Ammon's horn (tissue), 1 donor: ENCODE measurements at places on chromosomes 7 and 10.

DNA sequence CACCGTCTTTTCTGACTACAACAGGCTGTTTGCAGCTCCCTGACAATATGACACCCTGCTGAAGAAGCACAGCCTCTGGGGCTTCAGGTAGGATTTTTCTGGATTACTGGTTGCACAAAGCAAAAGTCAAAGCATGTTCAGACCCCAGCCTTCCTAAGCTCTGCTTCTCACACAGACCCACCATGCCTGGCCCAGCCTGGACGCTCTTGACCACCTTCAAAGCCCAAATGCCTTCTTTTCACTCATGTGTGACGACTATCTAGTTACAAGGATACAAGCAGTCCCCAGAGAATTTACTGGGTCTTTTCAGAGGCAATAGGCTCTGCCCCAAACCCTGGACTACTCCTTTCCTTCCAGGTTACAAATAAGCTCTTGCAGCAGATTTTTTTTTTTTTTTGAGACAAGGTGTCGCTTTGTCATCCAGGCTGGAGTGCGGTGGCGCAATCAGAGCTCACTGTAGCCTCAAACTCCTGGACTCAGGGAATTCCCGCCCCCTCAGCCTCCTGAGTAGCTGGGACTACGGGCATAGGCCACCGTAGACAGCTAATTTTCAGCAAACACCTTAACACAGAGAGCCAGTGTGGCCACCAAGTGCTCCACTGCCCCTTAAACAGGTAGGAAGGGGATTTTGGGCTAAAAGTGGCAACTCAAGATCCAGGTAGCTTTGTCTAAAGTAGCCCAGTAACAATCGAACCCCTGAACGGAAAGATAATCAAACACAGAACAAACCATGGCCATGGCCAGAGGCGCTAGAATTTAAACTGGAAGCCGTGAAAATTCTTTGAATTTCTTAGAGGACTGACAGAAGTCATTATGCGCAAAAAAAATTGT is 16.2 kb downstream of the SVIL start:
- no peak for DNase-seq

- no peak for DNase-seq
These were observed 268.9 kb downstream of the SLC25A13 start for GRCh38 chr7:96052860-96053470.

DNA sequence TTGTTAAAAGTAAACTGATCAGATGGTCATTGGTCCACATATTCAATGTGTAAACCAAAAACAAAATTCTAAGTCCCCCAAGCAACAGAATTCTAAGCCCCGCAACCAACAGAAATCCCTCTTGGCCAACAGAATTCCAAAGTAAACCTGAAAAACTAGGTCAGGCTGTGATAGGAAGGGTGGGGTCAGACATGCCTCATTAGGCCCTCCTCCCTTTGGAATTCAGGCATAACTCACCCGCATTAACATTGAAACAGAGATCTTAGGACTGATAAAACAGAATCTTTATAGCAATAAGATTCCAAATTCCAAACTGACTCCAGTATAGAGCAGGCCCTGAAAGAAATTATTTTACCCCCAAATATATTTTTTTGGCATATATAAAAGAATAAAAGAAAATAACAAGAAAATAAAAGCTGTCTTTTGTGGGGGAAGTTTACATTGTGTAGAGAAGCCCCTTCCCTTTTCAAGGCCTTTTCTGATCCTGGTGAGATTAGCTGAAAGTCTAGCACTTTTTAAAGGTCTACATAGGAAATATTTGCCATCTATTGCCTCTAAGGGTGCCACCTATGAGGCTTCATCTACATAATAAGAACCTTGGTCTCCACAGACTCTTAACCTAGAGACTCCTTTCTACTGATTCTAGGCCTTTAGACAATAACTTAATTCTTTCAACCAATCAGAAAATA is 30.5 kb downstream of the GNAT3 start:
- DNase-seq = no peak

DNA sequence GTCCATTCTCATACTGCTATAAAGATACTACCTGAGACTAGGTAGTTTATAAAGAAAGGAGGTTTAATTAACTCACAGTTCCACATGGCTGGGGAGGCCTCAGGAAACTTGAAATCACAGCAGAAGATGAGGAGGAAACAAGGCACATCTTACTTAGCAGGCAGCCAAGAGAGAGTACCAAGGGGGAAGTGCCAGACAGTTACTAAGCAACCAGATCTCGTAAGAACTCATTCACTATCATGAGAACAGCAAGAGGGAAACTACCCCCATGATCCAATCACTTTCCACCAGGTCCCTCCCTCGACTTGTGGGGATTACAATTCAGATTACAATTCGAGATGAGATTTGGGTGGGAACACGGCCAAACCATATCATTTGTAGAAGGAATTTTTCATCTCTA is 36.3 kb downstream of the NHLRC2 start:
- no peak for DNase-seq

DNA sequence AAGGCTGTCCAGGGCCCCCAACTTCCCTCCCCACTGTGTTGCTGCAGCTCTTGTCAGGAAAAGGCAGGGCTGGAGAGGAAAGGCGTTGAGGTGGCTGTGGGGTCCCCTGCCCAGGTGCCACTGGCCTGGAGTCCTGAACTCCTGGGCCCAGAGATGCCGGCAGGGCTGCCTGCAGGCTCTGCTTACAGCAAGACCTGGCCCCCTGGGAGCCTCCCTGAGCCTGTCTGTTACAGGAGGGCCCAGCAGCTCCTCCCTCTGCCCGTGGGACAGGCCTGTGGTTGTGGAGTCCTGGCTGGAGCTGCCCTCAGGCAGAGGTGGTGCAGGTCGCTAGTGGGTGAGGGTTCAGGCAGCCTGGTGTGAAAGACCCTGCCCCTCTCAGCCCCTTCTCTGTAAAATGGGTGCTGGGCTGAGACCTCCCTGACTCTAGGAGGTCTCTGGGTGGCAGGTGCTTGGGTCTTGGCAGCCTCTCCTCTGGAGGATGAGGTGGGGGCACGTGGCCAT is 9.9 kb downstream of the ANTXRL start:
- no peak for DNase-seq

GRCh38 chr7:22675421-22675820 is 51.6 kb upstream of the IL6 start:
- DNase-seq = no peak

- DNase-seq = no peak
These were observed 186.1 kb downstream of the MLLT10 start for GRCh38 chr10:21720090-21720489.

DNA sequence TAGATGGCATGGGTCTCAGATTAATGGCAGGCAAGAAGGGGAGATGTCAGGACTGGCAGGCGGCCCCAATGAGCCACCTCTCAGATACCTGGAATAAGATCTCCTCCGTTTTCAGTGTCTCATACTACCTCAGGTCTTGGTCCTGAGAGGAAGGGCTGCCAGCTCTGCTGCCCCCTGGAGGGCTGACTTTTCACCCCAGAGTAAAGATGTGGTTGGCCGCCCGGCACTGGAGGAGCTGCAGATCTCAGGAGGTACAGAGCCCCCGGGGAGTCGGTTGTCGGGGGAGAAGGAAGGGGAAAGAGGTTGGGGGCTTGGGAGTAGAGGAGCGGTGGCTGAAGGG is 642 bp upstream of the COL13A1 start:
- DNase-seq = no peak

GRCh38 chr7:8176370-8177081 is 85.4 kb downstream of the ICA1 start:
- peak; percentile 69 for DNase-seq

DNA sequence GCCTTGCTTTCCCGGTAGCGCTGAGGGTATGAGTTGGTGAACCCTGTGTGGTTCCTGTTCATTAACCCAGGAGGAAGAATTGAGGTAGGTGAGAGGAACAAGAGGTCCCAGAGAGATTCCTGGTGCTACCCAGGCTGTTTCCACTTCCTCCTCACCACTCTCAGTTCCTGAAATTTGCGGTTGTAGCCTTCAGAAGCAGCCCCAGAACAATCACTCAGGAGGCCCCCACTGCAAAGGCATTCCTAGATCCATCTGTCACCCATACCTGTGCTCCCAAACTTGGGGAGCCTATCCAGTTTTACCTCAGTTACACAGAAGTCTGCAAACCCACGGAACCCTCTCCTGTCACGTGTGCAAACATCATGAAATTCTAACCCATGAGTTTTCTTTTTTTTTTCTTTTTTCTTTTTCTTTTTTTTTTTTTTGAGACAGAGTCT is 9.0 kb upstream of the PIP4K2A start:
- DNase-seq = peak; percentile 57

GRCh38 chr7:143372070-143372469 is 9.1 kb upstream of the ZYX start:
- peak; percentile 90 for DNase-seq

DNA sequence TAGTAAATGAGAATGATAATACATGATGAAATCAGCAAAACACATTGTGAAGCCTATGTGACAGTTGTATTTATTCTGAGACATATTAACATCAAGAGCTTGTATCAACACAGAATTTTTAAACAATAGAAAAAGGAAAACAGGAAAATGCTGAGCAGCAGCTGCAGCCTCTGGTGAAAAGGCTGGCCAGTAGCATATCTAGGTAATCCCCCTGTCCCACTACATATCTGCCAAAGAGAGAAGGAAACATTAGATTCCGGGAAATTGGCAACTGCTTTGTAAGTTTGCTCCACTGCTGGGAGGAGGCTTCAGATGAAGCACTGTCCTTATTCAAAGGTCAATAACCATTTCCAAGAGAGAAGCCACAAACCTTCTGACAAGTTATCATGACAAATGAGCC is 89.4 kb downstream of the RALA start:
- DNase-seq = no peak

DNA sequence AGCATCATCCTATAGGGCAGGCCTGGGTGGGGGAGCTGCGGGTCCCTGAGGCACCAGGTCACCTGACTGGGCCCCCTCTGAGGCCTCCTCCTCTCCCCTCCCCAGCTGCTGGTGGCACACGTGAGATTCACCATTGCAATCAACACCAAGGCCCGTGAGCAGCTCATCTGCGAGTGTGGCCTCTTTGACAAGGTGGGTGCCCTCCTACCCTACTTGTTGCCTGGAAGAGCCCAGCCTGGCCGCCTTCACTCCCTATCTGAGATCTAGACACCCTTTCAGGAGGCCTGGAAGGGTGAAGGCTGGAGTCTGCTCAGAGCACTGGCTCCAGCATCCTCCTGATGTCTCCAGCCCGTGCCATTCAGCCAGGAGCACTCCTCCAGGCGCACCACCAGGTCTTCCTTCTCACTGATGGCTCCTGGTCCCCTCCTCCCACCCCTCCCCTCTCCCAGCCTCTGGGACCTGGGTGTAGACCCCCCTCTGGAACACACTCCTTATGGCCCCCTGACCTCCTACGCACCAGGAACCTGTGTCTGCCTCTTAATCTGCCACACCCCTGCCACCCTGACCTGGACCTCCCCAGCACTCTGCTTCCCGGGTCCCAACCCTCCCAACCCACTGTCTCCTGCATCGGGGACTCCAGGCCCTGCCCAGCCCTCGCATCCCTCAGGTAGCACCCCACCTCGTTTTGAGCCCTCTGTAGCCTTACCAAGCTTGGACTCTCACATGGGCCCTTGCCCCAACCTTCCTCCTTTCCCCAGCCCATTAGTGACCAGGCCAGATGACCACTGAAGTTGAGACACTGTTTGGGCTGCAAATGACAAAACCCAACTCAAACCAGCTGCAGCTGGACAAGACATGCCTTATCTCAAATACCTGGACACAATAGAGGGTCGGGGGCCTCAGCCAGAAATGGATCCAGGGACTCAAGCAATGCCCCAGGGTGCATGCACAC is 67.5 kb downstream of the ALOX5 start:
- DNase-seq = no peak

GRCh38 chr10:6142644-6143043 is 53.8 kb downstream of the RBM17 start:
- no peak for DNase-seq

DNA sequence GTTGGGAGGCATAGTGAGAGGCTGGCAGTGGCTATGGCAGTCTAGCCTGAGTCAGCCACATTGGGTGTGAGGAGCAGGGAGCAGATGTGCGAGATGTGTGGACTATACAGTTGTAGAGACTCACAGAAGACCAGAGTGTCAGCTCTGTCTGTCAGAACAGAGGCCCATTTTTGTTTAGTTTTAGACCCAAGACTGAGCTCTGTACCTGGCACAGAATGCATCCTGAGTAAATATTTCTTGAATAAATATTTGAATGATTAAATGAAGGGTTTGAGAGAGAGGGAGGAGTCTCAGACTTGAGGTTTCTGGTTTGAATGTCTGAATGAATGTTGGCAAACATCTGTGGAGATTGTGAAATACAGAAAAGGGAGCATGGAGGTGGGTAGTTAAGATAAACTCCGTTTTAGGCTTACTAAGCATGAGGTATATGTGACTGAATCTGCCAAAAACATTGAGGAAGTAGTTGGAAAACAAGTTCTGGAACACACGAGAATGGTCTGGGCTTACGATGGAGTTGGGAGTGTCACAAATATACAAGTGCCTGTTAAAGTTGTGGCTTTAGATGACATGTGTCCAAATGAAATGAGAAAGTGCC is 3.6 kb downstream of the SEC23IP start:
- DNase-seq = no peak
